A549 treated with ZK216348 at 1 μM for 4 hours (cell line): ENCODE measurements at places on chromosomes 4 and X. TPM values are rescaled to one million over a fixed set of nuclear protein-coding genes. Genes with fewer than 3 reads are reported as not detected.

Gene RHOXF2
- not detected in 5 replicates for total RNA-seq

Gene FRAS1
- total RNA-seq: 1.9 to 3.4 TPM (median 2.9 TPM) in 5 replicates

Gene PHEX
- total RNA-seq: 0.28 to 0.62 TPM (median 0.43 TPM) in 5 replicates

Gene USP17L28
- not detected in 5 replicates for total RNA-seq

Gene DUX4
- total RNA-seq: not detected in 5 replicates

Gene CYBB
- total RNA-seq: not detected in 5 replicates

Gene EPGN
- not detected in 5 replicates for total RNA-seq

Gene CD38
- total RNA-seq: 8.9 to 13.8 TPM (median 11.2 TPM) in 5 replicates

Gene PCDH11X
- total RNA-seq: 0.04 TPM in 1 of 5 replicates, not detected in the others

Gene MAGEB17
- total RNA-seq: not detected in 5 replicates

Gene SHROOM3
- total RNA-seq: 6.8 to 13.9 TPM (median 11.1 TPM) in 5 replicates

Gene HMGN5
- total RNA-seq: 1.7 to 4.9 TPM (median 2.4 TPM) in 5 replicates

Gene FHDC1
- 0.46 to 0.79 TPM (median 0.65 TPM) in 5 replicates for total RNA-seq

Gene RAB41
- not detected in 5 replicates for total RNA-seq
